ENCODE measurements at places on chromosomes 7 and 10.

DNA sequence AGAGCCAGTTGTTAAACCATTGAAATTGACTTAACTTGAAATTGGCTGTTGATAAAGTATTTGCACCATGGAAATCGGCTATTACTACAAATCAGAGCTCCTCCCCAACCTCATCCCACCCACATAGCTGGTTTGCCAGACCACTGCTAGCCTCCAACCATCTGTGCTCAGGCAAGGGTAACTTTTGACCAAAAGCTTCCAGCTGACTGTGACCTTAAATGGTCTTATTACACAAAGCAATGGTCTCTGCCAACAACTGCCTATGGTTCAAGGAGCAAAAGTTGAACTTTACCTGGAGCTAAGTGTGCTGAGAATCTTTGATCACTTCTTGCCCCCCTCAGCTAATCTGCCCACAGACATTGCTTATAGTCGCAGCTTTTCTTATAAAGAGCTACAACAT, 48.5 kb upstream of the ADRB1 start:
- DNase-seq: no peak

DNA sequence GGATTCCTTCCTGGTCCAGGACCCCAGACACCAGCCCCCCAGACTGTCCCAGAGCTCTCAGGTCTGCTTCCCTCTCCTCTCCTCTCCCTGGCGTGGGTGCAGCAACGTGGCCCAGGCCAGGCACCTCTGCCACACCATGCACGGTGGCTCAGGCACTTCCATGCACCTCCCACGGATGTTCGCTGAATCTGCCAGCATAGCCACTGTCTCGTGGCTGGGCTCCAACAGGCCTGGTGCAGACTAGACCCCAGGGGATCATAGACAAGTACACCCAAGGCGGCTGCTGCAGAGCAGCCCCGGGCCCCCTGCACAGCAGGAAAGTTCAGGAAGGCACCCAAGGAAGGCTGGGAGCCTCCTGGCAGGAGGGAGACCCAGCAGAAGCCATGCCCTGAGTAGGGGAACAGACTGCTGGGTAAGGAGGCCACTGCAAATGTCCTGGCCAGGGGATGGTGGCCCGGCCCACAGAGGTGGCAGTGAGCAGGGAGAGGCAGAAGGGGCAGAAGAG, 4.4 kb downstream of the RASGEF1A start:
- no peak for DNase-seq

DNA sequence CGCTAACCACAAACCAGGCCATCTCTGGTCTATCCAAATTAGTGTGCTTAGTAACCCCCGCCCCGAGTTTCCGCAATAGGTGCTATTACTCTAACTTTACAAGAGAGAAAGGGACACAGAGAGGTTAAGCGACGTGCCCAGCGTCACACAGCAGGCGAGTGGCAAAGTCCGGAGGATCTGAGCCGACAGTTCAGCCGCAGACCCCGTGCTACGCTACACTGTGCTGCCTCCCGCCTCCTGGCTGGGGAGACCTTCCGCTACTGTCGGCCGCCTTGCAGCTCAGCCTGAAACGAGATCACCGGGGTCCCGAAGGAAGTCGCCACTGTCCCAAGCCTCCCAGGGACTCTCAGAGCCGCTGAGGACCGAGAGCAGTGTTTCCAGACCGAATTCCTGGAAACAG, 799 bp downstream of the INTS1 start:
- no peak for DNase-seq

DNA sequence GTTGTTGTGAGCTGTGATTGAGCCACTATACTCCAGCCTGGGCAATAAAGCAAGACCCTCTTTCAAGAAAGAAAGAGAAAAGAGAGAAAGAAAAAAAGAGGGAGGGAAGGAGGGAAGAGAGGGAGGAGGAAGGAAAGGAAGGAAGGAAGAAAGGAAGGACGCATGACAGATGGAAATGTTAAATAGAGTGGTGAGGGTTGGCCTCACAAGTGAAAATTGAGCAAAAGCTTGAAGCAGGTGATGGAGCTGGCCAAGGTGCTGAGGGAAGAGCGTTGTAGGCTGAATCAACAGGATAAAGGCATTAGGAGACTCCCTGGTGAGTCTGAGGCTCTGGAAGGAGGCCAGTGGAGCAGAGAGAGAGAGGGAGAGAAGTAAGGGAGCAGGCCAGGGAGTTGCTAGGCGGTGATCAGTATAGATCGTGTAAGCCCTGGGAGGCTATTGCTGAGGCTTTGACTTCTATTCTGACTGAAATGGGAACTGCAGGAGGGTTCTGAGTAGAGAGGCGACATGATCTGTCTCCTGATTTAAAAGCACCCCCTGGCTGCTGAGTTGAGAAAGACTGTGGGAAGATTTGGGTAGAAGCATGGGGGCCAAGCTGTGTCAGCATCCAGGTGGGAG, 26.5 kb upstream of the TMEM248 start:
- DNase-seq: no peak

All from activated CD8-positive, alpha-beta memory T cell treated with anti-CD3 and anti-CD28 coated beads, Interleukin-2, amount 50 U/mL, for 4 hours (primary cell).